ENCODE measurements at places on chromosomes 7 and 10. TPM values are rescaled to one million over a fixed set of nuclear protein-coding genes. Genes with fewer than 3 reads are reported as not detected.

AGAP3 gene
- 57.8 TPM for total RNA-seq

IGF2BP3 gene
- 28.4 TPM for total RNA-seq

PWWP2B gene
- total RNA-seq: 42.7 TPM

EGR2 gene
- total RNA-seq: 0.64 TPM

LEP gene
- 0.28 TPM for total RNA-seq

KAT6B gene
- 9.9 TPM for total RNA-seq
